AG04449 (cell line): ENCODE measurements at places on chromosomes 6 and 20.

DNA sequence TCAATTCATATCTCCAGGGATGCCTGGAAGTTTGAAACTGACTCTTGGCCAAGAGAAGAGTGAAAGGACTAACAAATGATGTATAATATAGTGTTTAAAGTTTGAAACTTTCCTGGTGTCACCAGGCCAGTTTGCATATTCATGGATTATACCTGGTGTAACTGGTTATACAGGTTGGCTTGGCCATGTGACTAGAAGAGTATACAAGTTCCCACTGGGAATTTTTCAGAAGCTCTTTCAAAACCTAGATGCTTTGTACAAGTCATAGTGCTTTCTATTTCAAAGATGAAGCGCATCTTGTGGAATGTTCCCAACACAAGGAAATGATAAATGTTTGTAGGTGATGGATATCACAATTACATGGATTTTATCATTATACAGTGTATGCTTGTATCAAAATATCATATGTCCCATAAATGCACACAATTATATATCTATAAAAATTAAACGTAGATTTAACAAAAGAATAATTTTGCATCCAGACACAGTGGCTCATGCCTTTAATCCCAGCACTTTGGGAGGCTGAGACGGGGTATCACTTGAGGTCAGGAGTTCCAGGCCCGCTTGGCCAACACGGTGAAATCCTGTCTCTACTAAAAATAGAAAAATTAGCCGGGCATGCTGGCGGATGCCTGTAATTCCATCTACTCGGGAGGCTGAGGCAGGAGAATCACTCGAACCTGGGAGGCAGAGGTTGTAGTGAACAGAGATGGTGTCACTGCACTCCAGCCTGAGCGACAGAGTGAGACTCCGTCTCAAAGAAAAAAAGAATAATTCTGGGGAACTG is 1420.2 kb downstream of the GRIK2 start:
- DNase-seq: no peak

DNA sequence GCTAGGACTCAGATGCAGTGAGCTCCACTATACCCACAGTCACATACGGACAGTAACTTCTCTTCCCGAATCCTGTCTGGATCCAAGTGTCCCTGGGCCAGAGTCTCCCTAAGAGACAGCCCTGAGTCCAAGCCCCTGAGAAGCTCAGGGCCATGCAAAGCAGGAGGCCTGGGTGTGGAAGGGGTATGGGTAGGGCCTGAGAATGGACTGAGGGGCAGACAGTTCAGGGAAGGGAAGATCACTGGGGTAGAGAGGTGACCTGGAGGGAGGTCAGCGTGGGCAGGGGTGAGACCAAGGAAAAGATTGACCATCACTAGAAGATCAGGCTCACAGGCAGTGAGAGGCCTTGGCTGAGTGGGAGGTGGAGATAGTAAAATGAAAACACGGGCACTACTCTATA is 8.8 kb downstream of the RPS6KA2 start:
- DNase-seq: no peak

- no peak for DNase-seq
Measured at GRCh38 chr6:134870677-134871498, 79.0 kb downstream of the ALDH8A1 start.

- no peak for DNase-seq
Measured at GRCh38 chr6:112343977-112344376, 3.2 kb upstream of the RFPL4B start.

DNA sequence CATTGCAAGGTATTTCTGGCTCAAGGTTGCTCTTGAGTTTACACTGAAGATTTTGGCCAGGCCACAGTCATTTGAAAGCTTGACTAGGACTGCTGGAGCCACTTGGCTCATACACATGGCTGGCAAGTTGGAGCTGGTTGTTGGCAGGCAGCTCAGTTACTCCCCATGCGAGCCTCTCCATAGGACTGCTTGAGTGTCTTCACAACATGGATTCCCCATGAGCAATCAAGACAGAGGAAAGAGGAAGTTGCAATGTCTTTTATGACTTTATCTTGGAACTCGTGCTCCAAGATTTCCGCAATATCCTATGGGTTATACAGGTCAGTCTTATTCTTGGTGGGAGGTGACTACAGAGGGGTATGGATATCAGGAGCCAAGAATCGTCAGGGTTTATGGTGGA is 1.4 kb upstream of the MANBAL start:
- DNase-seq: no peak

- no peak for DNase-seq
Measured at GRCh38 chr20:37365760-37366638, 20.1 kb downstream of the SRC start.
